Endothelial cell (in vitro differentiated cells): ENCODE measurements at places on chromosomes 7 and 10.

DNA sequence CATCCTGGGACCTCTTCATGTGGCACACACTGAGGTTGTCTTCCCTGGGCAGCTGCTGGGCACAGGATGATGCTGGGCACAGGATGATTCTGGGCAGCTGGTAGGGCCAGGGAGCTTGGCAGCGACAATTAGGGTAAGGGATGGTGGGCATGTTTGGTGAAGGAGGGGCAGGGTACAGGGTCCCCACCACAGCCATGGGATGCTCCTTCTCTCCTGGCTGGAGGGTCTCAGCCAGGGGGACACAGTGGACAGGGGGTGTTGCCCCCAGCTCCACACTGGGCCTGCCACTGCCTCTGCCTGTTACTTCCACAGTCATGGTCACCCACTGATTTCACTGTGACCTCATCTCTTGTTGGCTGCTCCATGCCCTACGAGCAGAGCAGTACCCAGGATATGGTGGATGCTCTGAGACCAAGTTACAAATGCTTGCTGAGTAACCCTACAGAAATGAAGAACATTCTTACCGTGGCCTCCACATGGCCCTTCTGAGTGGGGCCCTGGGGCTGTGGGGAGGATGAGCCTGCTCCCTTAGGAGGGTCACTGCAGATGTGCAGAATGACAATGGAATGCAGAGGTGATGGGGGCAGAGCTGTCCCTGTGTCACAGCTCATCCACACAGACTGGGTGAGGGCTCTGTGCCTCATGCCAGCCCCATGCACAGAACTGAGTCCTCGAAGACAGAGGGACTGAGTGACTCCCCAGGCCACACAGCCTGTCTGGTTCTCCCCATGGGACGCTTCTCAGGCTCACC, 28.4 kb upstream of the RET start:
- DNase-seq = no peak

DNA sequence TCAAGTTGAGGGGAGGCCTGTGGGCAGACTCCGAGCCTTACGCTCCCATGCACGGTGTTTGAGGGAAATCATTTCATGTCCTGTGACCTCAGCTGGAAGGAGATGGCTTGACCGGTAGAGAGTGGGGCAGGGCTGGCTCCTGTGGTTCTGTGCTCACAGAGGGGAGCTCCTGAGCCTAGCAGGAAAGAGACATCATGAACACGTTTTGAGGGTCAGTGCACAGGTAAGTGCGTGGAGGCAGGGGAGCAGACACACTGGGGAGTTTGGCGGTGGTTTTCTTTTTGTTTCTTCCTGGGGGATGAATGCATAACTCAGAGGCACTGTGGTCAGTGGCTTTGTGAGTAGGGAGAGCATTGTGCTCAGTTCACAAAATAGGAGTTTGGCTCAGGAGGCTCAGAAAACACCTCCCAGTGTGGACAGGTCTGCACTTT, 22.5 kb downstream of the ADCY1 start:
- DNase-seq = no peak

DNA sequence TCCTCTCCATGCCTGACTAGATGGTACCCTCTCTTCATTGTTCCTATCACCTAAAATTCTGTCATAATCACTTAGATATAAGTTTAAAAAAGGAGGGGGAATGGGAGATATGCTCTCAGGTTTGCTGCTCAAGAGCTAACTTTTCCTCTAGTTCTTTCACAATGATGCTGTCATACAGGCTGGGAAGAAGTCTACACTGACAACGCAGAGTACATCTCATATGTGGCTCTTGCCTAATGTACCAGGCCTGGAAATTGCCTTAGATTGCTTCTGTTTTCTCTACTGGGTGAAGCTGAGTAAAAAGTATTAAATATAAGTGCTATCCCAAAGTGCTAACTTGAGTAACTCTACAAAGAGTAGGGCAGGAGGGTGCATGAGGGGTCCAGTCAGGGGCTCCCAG, 43.8 kb upstream of the BET1 start:
- no peak for DNase-seq

DNA sequence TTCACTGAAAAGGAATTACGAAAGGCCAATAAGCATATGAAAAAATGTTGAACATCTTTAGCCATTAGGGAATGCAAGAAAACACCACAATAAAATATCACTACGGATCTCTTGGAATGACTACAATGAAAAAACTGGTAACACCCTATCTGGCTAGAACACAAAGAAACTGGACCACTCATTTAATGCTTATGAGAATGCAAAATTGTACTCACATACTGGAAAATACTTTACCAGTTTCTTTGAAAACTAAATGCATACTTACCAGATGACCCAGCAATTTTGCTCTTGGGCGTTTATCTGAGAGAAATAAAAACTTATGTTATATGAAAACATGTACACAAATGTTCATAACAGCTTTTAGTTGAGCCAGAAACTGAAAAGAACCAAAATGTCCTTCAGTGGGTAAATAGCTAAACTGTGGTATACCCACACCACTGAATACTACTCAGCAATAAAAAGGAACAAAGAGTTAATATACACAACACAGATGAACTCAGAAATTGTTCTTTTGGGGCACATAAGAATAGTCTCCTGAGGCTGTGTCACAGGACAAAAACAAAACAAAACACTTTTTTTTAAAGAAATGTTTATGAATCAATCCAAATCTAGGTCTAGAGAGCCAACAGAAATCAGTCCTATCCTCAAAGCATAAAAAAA, 23.5 kb downstream of the CNOT4 start:
- no peak for DNase-seq

DNA sequence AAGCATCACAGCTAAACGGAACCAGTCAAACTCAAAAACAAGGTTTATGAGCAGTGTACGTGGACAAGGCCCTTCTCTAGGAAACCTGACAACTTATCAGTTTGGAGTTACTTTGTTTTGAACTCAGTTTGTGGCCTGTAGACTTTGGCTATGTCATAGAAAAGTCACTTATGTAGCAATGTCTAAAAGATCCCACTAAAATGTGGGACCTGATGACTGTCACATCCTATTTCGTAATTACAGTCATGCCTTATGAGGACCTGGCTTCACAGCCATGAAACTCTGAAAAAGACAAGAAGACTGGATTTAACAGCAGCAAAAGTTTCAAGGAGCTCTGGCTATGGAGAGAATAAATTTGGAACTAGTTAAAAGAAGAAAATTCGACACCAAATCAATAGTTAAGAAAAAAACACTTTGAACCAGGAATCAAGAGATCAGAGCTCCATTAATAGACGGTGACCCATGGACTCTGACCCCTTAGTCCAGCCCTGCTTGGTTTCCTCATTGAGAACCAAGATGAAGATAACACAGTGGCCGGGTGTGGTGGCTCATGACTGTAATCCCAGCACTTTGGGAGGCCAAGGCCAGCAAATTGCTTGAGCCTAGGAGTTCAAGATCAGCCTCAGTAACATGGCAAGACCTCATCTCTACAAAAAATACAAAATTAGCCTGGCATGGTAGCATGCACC, 204.3 kb downstream of the SFMBT2 start:
- no peak for DNase-seq

DNA sequence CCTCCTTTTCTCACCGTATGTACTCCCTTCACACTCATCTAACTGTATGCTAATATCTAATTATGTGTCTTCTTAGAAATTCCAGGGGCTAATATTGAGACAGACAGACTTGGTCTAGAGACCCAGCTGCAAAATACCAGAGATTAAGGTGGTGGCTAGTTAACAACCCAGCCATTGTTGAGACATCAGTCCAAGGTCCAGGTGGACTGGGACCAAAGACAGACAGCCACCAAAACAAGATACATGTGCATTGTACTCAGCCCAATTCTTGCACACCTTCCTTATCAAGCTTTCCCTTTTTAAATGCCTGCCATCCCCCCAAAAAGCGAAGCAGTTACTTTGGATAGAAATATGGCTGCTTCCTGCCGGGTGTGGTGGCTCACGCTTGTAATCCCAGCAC, 43.3 kb upstream of the LRRN3 start:
- no peak for DNase-seq

- DNase-seq = no peak
Observed at GRCh38 chr7:40700653-40701421, 566.0 kb downstream of the SUGCT start.

DNA sequence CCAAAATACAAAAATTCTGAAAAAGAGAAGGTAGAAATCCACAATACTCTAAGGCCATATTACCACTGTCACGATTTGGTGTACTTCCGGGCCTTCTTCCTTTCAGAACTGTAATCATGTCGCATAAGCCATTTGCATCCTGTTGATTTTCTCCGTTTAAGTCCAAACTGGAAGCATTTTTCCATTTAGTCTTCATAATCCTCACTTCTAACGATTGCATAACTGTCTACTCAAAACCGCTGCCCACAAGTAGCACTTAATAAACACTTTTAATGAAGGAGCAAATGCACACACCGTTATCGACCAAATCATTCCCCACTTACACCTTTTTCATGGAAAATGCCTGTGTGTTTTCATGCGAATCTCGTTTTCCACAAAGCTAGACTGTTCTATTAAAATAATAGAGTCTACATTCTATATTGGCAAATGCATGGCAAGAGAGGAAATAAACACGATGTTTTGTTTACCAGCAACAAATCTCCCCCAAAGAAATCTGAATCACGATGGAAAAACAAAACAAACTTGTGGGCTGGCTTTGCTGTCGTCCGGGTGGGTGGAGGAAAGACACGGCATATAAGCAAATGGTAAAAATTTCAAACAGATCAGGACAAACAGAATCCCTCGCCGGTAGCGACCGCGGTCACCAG, 1.0 kb downstream of the ATE1 start:
- no peak for DNase-seq

DNA sequence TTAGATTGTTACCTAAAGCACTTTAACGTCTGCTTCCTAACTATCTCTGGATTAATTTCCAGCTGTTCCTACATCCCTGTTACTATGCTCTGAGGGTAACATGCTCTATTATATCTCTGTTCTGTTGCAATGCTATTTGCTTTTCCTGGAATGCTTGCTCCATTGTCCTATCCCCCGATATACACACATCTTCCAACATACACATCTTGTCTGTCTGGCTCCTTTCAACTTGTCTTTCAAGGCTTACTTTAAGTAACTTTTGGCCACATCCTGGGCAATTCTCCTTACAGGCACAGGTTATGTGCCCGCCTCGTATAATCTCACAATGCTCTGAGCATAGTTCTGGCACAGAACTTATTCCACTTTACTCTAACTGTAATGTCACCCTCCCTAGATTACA, 96.2 kb downstream of the CDK6 start:
- no peak for DNase-seq

DNA sequence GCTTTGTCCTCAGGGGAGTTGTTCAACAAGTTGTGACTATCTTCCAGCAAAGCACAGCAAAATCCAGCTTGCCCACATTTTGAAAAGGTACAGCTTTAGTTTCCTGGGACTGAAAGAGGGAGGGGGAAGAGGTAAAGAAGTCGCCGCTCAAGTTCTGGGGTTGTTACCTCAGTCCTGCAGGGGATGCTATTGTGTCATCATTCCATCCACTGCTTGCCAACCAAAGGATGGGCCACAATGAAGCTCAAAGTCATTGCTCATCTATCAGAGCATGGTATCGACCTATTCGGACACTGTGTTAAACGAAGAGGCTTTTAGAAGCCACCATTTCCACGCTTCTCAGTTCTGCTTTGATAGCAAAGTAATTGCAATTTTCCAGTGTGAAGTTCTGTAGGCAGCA, 34.3 kb downstream of the NPY start:
- peak; percentile 13 for DNase-seq

DNA sequence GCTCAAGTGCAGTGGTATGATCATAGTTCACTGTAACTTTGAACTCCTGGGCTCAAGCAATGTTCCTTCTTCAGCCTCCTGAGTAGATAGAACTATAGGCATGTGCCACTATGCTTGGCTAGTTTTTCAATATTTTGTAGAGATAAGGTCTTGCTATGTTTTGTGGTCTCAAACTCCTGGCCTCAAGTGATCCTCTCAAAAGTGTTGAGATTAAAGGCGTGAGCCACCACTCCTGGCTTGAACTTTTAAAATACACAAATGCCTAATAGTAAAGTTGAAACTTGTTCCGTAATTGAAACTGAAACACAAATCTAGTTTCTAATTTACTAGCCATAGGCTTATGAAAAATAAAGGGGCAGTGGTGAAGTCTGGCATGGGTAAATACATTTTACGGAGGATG, 65.7 kb downstream of the AP3M1 start:
- no peak for DNase-seq

DNA sequence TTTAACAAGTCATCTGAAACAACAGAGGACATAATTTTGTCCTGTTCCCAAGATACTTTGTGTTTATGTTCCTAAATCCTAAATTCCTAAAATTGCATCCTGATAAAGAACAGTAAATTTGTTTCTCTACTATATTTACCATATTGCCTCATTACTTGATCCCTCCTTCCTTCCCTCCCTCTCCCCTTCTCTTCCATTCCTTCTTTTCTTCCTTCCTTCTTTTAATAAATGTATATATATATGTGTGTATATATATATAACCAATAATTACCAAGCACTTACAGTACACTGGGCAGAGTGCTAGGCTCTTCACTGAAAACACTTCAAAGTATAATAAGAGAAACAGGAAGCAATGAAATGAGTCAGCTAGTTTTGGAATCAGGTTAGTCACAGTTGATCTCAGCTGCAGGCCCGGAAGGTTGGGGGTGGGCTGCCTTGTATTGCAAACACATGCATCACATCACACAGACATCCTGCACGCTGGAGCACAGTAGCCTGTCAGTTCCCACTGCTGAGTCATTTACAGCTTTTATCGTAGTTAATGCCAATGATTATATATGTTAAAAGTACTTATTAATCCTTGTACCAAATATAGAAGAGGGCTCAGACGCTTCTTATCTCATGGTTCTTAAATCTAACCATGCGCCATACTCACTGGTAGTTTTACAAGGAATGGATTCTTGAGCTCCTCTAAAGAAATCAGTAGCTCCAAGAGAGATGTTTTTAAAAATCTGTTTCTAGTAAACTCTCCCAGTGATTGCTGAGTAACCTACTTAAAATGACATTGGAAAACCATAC, 551.7 kb downstream of the GRM8 start:
- DNase-seq = peak; percentile 65

DNA sequence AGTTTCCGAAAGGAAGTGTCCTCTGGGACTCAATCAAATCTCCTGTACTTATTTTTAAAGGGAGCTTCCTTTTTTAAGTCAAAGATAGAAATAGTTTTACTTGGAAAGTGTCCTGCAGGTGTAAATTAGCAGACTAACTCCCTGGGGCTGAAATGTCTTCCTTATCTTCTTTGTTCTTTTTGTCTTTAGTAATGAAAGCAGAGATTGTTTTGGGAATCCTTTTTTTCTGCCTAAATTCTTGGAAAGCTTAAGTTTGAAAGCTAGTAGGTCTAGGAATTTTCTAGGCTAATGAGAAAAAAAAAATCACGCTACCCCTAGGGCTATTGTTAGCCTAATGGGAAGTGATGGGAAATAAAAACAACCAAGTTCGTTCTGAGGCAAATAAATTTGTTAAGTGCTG, 139.1 kb upstream of the CSTF2T start:
- DNase-seq = no peak

GRCh38 chr7:18655506-18655905, 160.0 kb downstream of the HDAC9 start:
- no peak for DNase-seq

DNA sequence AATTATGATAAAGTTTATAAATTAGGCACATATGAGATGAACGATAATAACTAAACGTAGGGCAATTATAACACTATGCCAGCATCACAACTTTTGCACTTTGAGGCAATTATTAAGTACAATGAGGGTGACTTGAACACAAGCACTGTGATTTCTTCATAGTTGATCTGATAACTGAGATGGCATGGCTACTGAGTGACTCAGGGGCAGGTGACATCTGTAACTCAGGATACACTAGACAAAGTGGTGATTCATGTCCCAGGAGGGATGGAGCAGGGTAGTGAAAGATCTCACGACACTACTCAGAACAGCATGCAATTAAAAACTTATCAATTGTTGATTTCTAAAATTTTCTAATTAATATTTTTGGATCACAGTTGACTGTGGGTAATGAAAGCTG, 98.3 kb upstream of the ARHGAP21 start:
- DNase-seq = no peak

- no peak for DNase-seq
Observed at GRCh38 chr7:24883622-24884013, 96.4 kb downstream of the OSBPL3 start.
